ENCODE measurements at places on chromosomes 4 and X.
A peak's percentile ranks its signal among the peaks of the same experiment; 100 is the strongest.

- DNase-seq: no peak
Measured at GRCh38 chr4:143768007-143768591, 67.6 kb upstream of the FREM3 start.

DNA sequence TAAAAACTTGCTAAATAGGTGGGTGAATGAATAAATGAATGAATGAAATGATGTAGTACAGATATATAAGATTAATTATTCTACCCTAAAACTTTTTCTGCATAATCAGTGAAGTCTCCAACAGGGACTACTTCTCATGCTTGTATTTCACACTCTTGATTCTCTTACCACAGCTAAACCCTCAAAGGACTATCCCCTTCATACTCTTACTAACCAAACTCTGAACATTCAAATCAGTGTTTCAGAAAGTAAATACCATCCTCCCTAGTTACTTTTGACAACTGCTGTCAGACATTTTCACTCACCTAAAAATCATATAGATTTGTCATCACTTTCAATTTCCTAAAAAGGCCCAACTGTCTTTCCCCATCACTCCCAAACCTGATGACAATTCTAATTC lies 234.3 kb upstream of the HHIP start:
- no peak for DNase-seq

- no peak for DNase-seq
Measured at GRCh38 chr4:26319949-26320537, 771 bp upstream of the RBPJ start.

DNA sequence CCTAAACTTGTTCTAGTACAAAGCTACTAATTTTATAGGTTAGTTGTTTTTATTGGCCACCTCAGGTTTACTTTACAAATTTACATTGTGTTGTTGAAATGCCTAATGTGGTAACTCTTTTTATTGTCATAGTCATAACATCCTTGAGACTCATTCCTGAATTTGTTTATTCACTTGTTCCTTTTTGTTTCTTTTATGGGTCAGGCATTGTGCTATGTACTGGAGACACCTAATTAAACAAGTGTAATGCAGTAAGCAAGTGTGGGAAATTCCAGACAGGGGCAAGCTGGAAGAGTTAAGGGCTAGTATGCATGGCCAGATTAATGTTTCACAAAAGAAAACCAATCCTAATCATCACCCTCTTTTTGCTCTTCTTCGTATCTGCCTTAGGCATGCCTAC lies 30.5 kb upstream of the TTC29 start:
- DNase-seq: no peak

GRCh38 chr4:72505314-72505744 lies 63.7 kb downstream of the ADAMTS3 start:
- DNase-seq: no peak

- DNase-seq: no peak
Measured at GRCh38 chr4:149638073-149638472, 177.6 kb downstream of the IQCM start.

DNA sequence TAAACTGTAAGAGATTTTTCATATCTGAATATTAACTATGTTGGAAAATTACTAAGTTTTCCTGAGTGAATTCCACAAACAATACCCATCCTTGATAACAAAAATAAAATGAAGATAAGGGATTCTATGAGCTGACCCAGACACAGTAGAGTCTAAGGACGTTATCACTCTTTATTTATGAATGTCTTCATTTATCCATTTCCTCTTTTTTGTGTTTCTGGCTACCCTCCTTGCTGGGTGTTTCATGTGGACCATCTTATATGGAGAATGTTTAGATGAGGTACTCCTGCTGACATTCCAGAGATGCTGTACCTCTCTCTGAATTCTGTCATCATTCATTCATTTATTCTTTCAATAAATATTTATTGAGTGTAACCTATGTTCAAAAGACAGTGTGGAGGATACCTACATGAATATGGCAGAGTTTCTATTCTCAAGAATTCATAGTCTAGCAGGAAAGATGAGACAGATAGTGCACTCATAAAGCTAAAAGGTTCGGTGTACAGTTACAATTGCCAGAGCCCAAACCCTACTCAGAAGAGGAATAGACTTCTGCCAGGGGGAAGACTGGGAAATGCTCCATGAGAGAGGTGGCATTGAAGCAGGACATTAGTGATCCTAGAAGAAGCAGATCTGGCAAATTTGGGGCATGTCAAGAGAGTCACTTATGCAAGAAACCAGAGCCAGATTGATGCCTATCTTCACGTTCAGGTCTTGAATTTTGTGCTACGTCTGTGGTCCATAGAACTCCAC lies 195.8 kb downstream of the MAML3 start:
- no peak for DNase-seq

- DNase-seq: no peak
Measured at GRCh38 chr4:145720656-145721055, 40.7 kb downstream of the C4orf51 start.

- no peak for DNase-seq
Measured at GRCh38 chr4:21830272-21830671, 118.3 kb downstream of the KCNIP4 start.

DNA sequence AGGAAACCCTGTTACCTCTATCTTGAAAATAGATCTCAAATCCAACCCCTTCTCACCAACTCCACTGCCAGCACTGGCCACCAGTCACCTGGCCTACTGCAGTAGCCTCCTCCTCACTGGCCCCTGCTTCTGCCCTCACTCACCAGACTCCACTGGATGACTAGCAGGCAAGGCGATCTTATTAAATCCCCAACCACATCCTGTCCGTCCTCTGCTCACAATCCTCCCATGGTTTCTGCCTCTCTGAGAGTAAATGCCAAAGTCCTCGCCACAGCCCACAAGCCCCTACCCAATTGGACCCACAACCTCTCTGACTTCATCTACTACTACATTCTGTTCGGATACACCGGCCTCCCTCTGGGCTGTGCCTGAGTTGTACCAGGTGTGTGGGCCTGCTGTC lies 5.4 kb upstream of the PIM2 start:
- no peak for DNase-seq

DNA sequence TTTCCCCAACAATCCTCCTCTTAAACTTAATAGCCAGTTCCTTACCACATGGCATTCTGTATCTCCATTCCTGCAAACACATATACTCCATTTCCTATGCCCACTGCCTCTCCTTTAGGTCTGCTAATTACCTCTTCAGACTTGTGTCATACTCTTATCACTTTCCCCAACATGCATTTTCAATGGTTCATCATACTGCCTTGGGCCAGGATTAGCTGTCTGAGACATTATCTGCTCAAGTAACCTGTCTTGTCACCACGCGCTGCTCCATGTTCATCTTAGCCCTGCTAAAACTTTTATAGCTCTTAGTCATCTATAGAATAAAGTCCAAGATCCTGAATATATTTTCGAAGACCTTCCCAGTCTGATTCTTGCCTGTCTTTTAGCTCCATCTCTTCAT lies 224.1 kb upstream of the GK2 start:
- no peak for DNase-seq

DNA sequence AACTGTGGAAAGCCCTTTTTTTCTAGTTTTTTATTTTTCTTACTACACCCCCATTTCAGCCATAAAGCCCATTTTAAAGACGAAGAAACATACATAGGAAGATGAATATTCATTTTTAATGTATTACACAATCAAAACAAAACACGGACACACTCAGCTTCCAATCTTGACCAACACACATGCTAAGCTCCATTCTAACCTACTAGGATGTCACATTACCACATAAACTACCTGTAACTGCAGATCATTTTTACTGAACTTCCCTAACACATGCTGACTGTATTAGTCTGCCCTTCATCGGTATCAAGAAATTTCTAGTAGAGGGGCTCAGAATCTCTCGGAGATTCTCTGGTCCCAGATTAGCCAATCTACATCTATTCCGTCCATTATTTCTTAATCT lies 1.8 kb downstream of the CCNI start:
- DNase-seq: no peak

GRCh38 chr4:122705009-122705408 lies 27.5 kb upstream of the BBS12 start:
- DNase-seq: no peak

DNA sequence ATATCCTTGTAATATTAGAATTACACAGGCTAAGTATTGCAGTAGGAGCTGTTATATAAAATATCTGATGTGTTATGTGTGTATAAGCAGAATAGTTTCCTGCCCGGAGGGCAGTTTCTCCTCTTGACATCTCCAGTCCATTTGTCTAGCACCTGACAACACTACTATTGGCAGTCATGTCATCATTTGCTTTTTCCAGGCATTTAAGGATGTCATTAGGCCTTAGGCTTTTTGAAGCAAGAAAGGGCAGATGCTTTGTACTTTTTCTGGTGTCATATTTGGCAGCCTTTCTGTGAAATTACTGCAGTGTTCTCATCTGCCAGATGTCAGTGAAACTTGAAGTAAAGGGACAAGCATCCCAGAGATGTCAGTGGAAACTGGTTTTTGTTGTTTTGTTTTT lies 2017.6 kb upstream of the IGFBP7 start:
- DNase-seq: no peak

GRCh38 chrX:54043541-54044125 lies 640 bp downstream of the PHF8 start:
- peak; percentile 25 for DNase-seq

DNA sequence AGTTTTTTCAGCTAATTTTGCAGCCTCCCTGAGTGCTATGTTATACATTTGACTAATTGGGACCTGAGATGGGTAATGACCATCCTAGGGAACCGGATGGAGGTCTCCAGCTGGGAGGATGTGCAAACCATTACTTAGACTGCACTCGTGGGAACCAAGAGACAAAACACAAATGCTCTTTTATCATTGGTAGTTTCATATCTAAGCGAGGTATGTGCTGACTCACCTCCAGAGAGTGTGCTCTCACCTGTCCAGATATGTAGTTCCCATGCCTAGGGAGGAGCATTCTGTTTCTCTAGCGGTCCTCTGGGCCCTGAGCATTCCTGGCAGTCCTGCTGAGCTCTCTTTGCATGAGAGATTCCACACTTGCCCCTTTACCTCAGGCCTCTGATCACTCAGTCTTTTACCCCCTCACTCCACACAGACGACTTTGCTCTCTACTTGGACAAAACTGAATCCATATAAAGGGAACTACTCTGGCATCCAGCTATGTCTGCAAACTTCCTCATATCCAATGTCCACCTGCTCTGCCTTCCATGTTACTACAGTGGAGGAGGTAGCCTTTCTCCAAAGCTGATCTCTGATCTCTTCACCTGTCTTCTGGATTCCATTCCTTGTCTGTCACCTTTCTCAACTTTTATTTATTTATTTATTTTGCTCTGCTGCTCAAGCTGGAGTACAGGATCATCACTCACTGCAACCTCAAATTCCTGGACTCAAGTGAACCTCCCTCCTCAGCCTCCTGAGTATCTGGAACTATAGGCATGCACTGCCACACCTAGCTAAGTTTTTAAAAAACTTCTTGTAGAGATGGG lies 88.4 kb downstream of the LRP2BP start:
- no peak for DNase-seq

DNA sequence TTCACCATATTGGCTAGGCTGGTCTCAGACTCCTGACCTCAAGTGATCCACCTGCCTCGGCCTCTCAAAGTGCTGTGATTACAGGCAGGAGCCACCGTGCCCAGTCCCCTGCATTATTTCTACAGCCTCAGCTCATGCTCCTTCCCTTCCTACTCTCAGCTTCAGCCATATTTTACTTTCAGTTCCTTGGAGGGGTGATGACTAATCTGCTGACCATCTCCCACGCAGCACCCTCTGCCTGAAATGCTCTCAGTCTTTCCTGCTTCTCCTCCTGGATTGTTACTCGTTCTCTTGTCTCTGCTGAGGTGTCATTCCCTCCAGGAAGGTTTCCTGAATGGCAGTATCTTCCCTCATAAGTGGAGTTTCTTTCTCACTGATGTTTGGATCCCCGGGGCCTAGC lies 63.3 kb downstream of the MOSPD2 start:
- no peak for DNase-seq

GRCh38 chr4:25813448-25814106 lies 49.2 kb downstream of the SEL1L3 start:
- DNase-seq: no peak

DNA sequence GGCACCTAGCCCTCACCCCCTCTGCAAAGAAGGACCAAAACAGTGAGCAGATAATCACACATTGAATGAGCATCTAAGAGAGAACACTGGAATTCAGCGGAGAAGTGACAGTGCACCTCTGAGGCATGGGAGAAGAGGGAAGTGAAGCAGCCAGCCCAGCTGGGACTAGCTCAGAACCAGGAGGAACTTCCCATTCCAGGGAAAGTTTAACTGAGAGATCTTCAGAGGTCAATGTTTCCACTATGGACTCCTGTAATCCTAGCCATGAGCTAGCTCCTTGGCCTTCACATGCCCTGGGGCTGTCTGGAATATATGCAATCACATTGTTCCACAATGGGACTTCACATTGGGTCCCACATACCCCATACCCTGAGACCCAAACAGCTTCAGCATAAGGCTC lies 24.4 kb downstream of the TLR6 start:
- DNase-seq: no peak

GRCh38 chrX:52995987-52996331 lies 37.6 kb upstream of the FAM156A start:
- no peak for DNase-seq

DNA sequence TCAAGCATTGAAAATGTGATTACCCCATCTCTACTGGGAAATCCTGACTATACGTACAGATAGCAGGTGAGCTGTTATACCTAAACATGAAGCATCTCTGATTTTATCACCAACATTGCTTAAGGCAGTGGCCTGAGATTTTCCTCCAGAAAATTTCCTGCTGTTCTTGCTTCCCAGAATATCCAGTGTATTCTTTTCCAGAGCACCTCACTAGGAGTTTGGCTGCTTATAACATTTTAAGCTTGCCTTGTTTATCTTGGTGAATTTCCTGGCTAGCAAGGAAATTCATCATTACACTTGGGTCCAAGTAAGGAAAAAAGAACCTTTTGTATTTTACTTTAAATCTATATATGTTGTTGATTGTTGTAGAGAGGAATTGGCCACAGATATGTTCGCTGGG lies 73.0 kb upstream of the CLCN4 start:
- no peak for DNase-seq

- no peak for DNase-seq
Measured at GRCh38 chrX:75118296-75118695, 37.8 kb downstream of the ABCB7 start.

DNA sequence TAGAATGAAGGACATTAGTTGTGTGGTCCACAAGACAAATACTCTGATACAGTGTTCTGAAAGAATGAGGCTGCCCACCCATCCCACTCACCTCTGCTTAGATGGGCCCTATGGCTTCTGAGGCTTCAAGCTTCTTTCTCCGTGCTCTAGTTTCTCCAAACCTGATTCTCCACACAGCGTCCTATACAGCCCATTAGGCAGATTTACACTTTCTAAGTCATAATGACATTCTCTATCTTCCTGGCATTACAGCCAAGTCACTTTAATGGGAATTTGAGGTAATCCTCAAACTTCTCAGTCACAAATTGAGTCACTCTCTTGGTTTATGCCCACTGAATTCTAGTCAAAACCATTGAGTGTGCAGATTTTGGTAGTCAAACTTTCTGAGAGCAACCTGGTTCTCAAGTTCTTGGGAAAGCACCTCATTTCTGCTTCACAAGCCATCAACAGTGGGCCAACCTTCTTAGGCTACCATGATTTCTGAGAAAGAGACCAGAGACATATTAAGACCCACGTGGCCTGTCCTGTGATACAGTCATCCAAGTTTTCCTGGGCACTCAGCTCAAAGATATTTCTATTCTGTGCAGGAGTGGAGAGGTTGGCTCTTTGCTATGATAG lies 6.2 kb upstream of the SETD7 start:
- no peak for DNase-seq

- DNase-seq: no peak
Measured at GRCh38 chr4:3700223-3700622, 66.0 kb upstream of the ADRA2C start.
